ENCODE measurements at places on chromosomes 16 and 17.

DNA sequence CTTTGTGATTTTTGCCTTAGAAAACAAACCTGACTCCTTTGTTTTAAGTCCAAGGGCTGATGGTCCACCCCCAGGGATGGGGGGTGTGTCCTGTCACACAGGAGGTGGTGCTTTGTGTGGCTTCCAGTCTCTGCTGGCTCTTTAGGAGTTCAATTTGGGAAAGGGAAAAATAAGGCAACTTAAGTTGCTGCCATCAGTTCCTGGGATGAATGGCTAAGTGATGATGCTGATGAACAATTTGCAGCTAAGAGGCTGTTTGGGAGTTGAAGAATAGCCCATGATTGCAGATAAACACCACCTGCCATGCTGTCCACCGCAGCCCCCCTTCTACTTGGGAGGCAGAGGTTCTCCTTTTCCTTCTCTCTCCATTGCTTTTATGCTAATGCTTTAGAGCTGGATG is 40.2 kb downstream of the ARL4D start:
- no peak for DNase-seq

DNA sequence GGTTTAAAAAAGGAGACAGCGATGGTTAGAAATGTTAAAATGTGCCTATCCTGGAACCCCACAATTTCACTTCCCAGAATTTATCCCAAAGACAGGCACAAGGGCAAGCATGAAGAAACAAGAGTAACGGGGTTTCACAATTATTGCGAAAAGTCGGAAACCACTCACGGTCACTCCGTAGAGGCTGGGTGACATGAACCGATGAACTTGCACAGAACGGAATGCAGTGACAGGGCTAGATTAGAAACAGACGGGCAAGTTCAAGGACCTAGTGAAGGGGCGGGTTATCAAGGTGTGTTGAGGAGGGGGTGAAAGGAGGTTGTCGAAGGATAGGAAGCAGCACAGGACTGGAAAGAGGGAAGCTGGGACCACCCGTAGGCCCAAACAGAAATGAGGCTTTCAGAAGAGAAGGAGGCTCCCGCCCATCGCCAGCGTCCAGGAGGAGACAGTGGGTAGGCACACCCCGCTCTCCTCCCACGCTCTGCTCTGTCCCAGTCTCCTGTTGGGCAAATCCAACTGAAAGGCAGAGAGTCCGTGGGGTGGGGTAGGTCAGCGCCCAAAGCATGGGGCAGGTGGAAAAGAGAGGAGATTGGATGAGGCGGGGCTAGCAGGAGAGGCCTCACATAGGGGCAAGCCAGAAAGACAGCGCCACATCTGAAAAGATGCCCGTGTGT is 47.4 kb upstream of the JPH3 start:
- DNase-seq = no peak

- DNase-seq = no peak
Observed at GRCh38 chr16:84823484-84823883, 3.7 kb downstream of the CRISPLD2 start.

DNA sequence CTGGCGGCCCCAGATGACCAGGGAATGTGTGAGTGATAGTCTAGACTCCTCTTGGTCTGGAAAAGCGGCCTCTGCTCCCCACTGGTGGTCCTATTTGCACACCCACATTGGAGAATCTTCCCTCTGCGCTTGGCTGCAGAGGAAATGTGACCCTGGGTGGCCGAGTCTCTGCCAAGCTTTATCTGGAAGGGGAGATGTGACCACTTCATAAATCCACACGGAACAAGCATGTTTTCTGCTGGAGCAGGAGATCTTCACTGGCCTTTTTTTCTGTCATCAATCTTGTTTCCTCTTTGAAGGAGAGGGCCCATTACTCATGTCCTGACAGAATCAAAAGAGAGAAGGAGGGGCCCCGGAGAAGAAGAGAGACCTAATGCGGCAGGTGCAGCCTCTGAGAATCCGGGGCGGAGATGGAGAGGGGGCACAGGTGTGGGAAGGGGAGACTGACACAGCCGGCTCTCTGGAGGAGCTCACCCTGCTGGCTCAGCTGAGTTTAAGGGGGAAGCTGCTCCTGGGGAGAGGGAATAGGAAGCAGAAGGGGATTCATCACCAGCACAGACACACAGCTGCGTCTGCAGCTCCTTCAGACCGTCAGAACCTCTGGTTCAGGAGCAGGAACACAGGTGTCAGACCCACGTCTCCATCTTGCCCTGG is 116.3 kb downstream of the SOX9 start:
- DNase-seq = no peak

DNA sequence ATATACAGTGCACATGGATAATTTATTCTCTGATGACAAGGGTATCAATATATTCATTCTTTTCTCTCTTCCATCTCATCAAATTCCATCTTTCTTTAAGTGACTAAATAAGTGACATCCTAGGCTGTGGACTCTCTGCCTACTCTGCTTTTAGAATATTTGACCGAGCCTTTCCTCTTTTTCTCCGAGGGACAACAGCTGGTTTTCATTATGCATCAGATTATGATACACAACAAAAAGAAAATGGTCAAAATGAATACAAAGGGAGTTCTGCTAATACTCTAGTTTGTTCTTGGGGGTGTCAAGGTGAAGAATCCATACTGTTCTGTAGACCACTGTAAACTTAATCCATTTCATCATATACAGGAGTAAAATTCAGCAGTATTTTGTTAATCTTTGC is 942.6 kb downstream of the KCNJ2 start:
- DNase-seq = no peak

- DNase-seq = no peak
Observed at GRCh38 chr17:13087802-13088201, 70.0 kb upstream of the ELAC2 start.

- no peak for DNase-seq
Observed at GRCh38 chr17:46977348-46977747, 1.7 kb downstream of the RPRML start.

DNA sequence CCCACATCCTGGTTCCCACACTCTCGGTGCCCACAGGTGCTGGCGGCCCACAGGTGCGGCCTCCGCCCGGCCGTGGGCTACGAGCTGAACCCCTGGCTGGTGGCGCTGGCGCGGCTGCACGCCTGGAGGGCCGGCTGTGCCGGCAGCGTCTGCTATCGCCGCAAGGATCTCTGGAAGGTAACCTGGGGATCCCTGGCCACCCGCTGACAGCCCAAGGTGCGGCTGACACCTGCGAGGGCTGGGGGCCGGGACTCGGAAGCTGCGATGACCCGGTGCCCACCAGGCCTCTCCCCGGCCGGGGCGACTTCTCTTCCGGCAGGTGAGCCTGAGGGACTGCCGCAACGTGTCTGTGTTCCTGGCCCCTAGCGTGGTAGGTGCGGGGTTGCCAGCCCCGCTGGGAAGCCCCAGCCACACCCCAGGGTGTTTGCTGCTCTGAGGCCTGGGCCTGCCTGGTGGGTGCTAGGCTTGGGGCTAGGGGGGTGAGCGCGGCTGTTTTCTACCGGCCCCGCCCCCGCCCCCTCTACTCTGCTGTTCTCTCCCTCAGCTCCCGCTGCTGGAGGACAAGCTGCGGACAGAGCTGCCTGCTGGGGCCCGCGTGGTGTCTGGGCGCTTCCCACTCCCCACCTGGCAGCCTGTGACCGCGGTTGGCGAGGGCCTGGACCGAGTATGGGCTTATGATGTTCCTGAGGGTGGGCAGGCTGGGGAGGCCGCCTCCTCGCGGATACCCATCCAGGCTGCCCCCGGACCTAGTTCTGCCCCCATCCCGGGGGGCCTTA is 1.0 kb downstream of the ANTKMT start:
- no peak for DNase-seq

- DNase-seq = no peak
Observed at GRCh38 chr17:21495281-21495680, 119.1 kb downstream of the KCNJ12 start.

DNA sequence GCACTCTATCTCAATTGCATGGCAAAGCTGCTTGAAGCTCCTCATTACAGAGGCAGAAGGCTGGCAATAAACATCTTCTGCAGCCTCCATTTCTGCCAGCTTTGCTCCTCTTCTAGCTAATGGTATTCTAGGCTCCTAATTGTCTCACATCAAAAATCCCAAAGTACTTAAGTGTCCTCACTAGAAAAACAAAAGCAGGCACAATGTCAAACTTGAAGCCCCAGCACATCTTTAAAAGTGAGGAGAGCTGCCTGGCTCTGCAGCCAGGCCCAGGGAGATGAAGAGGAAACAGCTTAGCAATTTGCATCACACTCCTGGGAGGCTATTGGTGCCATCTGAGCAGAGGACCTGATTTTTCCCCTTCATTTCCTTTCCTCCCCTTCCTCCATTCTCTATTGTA is 197.1 kb downstream of the KCNJ2 start:
- no peak for DNase-seq

- no peak for DNase-seq
Observed at GRCh38 chr17:68133346-68134045, 98.0 kb downstream of the KPNA2 start.

- peak; percentile 27 for DNase-seq
Observed at GRCh38 chr17:51046514-51047384, 73.9 kb downstream of the SPAG9 start.
